ENCODE measurements at places on chromosomes 16 and 17.

DNA sequence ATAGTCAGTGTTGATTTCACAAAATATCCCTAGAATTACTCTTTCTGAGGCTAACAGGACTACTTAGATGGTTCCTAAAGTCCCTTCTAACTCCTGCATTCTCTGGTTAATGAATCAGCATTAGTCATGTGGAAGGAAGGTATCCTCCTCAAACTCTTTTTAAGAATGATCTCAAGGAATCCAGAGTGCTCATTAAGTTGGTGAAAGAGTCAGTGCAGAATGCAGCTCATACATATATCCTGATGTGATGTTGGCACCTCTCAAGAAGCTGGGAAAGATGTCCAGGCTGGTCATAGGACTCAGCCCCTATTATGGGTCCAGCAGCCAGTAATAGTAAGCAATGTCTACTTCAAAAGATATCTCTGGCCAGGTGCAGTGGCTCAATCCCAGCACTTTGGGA, 65.5 kb downstream of the PIGL start:
- DNase-seq = no peak

- no peak for DNase-seq
Measured at GRCh38 chr16:4410335-4411075, 5.9 kb downstream of the CORO7 start.

- no peak for DNase-seq
Measured at GRCh38 chr17:17416007-17416399, 60.8 kb upstream of the MED9 start.

DNA sequence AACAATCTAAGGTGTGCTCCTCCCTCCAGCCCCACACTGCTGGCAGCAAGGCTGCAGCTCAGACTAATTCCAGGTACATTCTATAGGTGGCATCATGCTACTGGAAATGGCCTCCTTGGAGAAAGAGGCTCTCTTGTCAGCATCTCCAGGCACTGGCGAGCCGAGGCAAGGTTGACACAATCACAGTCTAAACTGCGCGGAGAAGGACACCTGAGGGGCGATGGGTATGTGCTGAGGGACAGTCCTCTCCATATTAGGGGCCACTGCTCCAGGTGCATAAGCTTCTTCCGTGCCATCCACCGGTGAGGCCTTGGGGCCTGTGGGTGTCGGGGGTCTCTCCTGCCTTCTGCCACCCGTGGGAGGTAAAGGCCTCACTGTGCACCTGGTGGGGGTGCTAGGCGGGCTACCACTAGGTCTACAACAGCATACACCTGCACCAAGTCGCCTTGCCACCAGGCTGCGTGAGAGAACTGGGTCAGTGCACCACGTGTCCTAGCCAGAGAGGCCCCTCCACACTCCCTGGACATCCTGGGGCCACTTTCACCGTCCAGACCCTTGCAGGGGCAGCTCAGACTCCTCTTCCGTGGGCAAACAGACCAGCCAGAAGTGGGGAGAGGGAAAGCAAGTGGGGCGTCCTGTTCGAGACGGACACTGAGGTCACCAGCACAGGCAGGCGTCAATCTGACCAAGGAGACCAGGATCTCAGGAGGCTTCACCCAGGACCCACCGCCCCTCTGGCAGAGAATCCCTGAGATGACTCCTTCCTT, 12.1 kb upstream of the CBX8 start:
- no peak for DNase-seq

- DNase-seq = no peak
Measured at GRCh38 chr17:29562615-29563014, 4.2 kb downstream of the ABHD15 start.

- no peak for DNase-seq
Measured at GRCh38 chr16:13896543-13897182, 23.3 kb upstream of the ERCC4 start.

GRCh38 chr16:67672739-67673662, 6.4 kb downstream of the C16orf86 start:
- no peak for DNase-seq

- peak; percentile 7 for DNase-seq
Measured at GRCh38 chr17:39867880-39868553, at the start of gene ZPBP2. ZPBP2 (plus strand) TSS chr17:39868202; CDS start chr17:39868355, 153 bp downstream.

GRCh38 chr16:11792410-11793241, 4.4 kb downstream of the ZC3H7A start:
- DNase-seq = no peak

DNA sequence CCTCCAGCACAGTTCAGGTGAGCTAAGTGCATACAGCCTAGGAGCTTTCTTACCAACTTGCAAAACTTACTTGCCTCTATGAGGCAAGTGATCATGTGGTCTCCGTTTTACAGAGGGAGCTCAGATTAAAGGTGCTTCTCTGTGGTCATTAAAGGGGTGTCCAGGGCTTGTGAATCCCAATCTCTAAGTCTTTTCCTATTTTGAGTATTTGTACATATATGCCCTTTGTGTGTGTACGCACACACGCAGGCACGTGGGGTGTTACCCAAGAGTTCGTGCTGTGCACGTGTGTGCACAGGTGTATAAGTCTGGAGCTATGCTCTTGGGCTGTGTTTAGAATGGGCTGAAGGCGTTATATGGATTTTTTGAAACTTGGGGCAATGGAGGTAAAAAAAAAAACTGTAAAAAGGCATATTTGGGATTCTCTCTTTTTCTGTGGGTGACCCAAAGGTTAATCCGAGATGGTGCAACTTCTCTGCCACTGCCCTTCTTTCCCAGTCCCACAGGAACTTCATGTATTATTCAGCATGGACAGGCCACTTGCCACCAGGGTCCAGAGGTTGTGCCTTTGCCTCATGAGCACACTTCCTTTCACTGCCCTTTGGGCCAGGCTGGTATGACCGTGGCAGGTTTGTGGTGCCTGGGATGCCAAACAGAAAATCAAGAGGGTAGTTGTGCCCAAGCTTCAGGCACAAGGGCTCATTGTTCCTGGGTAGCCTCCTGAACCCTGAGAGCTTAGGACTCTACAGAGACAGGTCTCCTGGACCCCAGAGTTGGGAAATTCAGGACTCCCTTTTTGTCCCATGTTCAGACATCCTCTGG, 1.5 kb downstream of the ABCC3 start:
- DNase-seq = no peak

DNA sequence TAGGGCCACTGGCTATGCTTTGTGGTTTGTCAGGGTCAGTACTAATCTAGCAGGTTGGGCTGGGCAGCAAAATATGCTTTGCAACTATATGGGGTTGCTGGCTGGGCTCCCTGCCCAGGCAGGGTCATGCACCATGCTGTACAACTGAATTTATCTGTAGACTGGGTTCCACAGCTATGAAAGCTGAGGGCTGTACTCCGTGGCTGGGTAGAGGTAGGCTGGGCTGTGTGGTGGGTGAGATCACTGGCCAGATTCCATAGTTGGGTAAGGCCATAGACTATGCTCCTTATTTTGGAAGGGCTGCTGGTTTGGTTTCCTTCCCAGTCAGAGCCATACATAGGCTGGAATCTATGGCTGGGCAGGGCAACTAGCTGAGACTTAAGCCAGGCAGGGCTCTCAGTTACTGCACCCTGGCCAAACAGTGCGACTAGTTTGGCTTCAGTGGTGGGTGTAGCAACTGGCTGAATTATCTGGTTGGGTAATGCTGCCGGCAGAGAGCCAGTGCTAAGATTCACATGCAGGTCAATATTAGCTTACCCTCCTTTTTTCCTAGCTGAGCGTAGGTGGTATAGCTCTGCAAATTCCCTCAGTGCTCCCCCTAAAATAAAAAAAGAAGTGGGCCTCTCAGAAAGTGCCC, 769.1 kb upstream of the CDH8 start:
- DNase-seq = no peak

- no peak for DNase-seq
Measured at GRCh38 chr17:32763855-32764439, 113.0 kb downstream of the MYO1D start.

Measured in stimulated activated CD8-positive, alpha-beta memory T cell treated with anti-CD3 and anti-CD28 coated beads, Interleukin-4, amount 100 ng/mL, for 1 hour (primary cell).